ENCODE measurements at places on chromosomes 1 and 21.

DNA sequence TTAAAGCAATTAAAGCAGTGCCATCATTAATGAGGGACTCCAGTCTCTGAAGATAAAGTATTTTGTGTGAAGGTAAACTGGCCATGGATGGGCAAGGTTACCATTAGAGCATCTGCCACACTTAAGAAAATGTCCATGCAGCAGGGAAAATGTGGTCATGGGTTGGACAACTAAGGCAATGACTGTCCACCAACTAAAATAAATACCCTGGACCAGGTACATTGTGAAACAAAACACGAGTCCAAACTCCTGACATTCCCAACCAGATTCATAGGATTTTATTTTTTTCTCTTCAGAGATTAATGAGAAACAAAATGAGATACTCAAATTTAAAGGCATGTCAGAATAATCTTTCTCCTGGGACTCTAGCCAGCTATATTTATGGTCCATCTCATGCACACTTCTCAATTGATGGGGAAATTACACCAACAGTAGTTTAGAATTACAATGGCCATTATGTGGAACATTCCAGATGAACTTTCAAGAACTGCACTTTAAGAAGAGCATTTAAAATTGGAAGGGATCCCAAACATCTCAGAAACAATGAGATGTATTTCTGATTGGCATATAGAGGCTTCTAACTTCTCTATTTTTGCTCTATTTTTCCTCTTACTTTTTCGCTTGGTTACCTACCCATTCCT is 8.1 kb downstream of the GBP7 start:
- no peak for DNase-seq

DNA sequence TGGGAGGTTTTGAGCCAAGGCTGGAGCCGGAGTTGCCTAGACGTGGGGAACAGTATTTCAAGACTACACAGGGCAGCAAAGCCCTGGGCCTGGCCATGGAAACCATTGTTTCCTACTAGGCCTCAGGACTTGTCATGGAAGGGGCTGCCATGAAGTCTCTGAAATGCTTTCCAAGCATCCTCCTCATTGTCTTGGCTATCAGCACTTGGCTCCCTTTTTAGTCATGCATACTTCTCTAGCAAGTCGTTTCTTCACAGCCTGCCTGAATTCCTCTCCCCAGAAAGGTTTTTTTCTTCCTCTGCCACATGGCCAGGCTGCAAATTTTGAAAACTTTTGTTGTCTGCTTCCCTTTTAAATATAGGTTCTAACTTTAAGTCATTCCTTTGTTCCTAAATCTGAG is 406.6 kb upstream of the TMPRSS15 start:
- DNase-seq: no peak

GRCh38 chr1:58859769-58860485 is 76.1 kb upstream of the JUN start:
- DNase-seq: no peak

DNA sequence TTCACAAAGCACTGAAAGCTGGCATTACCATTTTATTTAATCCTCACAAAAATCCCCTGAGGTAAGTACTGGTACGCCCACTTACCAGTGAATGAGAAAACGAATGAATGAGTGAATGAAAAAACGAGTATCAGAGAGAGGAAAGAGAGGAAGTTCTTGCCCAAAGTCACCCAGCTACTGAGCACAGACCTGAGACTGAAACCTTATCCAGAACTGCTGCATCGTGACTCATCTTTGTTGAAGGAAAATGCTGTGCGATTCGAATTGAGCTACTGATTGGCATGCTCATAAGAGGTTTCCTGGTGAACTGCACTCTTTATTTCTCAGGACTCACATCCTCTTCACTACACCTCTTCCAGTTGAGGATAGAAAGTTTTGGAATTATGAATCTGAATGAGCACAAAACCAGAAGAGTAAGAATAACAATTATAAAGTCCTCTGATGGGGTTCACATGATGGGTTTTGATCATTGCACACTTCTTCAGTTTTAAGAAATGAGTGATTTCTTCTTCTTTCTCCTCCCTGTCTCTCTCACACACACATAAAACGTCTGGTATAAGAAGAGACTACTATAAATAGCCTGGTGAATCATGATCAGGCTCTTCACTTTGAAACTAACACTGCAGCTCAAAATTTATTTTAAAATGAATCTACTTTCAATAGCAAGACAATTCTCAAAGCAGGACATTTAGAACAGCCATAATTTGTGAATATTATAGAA is 32.1 kb downstream of the IL12RB2 start:
- peak; percentile 75 for DNase-seq

- DNase-seq: no peak
Observed at GRCh38 chr1:17265950-17266349, 17.1 kb downstream of the PADI3 start.

DNA sequence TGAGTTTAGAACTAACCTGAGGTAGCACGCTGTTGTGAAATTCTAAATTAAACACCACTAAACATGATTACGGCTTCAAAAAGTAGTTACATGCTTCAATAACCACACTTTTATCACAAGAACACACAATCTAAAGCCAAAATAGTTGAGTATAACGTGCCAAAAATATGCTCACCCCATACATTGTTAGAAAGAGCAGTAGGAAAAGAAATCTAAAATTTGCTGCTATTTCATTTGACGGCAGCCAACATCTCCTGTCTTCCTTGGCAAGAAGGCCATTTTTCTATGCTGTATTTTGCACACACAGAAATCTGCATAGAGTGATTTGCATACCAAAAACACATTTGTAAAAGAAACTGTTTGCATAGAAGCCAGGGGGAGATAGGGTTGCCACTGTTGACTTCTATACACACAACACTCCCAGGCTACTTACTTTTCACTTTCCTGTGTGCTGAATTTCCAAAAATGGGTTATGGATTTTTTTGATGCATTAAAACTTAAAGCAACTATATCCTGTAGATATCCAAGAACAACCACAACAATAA is 42.9 kb upstream of the DMRTB1 start:
- DNase-seq: no peak

DNA sequence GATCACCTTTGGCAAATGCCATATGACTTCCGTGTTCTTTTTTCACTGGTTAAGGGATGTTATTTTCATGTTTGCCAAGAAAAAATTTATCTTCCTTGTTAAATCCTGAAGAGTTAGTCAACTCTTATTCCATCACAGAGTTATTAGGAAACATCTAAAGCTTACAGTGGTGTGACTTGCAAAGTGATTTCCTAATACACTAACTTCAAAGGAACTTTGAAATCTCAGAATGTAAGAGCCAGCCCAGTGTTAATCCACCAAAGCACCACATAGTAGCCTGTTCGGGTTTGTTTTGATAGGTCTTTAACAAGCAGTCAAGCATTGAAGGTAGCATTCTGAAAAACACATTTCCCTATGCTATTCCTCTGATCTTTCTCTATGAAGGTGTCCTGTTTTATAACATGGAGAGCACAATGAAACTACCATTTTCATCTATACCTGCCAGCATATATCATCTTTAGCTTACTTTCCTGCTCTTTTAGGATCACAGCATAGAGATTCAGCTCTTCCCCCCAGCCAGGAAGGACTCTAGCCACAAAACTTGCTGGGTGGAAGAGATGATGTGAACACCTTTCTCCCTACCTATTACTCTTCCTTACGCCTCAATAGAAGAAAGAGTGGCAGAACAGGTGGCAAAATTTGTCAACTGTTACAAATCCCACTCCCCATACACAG is 82.4 kb upstream of the MAGI3 start:
- DNase-seq: peak; percentile 26

GRCh38 chr1:151009206-151009587 is 948 bp downstream of the PRUNE1 start:
- DNase-seq: peak; percentile 87

- DNase-seq: peak; percentile 81
Observed at GRCh38 chr1:8439015-8439702, 121.2 kb downstream of the SLC45A1 start.

DNA sequence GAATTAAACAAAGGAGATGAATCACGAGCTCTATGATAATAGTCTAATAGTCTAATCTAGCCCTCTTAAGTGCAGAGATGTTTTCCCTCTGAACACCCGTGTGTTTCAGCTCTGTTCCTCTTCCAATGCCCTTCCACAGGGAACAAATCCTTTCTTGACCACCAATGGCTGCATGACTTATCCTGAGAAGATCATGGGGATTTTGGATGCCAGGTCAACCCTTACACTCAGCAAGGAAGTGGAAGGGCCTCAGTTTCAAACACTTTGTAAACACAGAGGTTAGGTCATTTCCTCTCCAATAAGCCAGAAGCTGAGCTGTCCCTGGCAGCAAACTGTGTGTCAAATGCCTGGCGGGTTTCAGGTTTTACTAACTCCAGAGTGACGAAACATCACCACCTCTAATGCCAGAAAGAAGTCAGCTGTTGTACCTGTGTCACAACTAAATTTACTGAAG is 200.0 kb downstream of the GABPA start:
- DNase-seq: peak; percentile 98

DNA sequence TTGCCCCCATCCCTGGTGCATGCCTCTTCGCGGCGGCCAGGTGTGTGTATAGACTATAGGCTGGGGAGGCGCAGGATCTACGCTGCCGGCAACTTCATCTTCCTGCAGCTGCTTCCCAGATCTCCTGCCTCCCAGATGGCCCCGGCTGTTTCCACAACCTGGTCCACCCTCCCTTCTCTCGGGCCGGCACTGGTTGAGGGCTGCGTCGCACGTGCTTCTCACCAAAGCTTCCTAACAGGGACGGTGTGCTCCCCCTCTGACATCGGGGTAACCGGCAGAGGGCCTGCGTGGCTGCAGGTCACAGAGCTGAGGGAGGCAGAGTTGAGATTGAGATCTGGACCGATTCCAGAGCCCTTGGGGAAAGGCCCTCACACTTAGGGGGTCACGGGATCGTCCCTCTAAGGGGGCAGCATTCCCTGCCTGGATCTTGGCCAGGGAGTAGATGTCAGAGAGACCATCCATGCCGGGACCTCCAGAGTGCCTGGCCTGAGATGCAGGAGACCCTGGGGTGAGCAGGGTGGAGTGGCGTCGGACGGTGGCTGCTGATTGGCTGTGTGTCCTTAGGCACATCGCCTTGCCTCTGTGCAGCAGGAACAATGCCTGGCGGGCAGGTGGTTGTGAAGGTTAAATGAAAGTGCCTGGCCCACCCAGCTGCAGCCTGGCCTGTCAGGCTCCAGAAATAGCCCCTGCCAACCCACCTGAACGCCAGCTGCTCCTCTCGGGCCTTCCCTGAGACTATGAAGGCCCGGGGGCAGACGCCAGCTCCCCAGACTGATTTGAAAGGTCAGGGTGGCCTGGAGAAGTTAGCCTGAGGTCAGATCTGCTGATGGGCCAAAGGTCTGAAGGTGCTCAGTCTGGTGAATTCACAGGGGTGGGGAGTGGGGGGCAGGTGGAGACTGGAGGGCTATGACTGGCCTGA is 6.1 kb upstream of the MASP2 start:
- no peak for DNase-seq

DNA sequence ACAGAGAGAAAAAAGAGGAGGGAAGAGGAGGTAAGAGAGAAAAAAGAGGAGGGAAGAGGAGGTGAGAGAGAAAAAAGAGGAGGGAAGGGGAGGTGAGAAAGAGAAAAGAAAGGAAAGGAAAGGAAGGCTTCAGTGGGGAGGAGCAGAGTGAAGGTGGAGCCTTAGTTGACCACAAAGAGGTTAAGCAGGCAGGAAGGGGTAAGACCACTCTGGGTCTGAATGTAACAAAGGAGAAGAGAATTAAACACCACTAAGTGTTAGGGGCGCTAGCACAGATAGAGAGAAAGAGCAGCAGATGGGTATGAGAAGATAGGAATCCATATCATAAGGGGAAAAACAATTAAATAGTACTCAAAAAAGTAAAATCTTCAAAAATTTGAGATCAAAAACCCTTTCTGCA is 6.6 kb downstream of the PTPN14 start:
- no peak for DNase-seq

- DNase-seq: no peak
Observed at GRCh38 chr1:209838537-209838936, 10.8 kb downstream of the UTP25 start.

GRCh38 chr1:93738075-93738622 is 56.5 kb upstream of the BCAR3 start:
- DNase-seq: peak; percentile 95

DNA sequence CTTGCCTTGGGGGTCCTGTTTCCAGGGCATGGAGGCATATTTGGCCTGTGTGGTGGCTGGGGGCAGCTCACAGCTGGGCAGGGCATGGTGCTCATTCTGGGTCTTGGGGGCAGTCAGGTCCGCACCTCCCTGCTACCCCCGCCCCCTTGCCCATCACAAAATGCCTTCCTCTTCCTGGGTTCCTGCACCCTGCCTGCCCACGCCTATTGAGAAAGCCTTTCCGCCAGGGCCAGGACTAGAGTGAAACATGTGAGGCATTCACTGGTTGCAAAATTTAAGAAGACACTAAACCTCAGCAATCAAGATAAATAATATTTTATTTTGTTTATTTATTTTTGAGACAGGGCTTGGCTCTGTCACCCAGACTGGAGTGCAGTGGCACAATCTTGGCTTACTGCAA is 19.7 kb downstream of the PTAFR start:
- DNase-seq: no peak

DNA sequence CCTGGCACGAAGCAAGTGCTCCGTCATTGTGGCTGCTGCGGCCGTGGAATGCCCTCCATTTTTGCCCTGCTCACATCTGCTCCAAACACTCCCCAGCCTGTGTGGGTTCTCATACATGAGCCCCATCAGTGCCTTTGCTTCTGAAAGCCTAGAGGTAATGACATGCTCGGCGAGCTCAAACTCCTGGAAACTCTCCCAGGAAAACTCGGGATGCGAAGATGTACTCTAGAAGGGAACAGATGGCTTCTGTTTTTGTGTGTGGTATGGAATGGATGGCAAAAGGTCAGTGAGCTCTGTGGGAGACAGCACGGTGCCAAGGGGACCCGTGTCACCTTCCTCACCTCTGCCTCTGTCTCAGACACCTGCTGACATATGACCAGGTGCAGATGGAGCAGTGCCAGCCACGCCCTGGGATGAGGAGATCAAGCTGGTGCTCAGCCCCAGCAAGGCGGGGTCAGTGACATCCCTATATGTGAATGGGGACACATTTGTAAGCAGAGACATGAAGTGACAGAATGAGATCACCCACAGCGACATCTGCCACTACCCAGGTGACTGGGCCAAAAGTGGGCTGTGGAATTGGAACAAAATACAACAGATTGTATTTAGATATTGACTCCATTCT is 84.1 kb upstream of the COX20 start:
- no peak for DNase-seq

DNA sequence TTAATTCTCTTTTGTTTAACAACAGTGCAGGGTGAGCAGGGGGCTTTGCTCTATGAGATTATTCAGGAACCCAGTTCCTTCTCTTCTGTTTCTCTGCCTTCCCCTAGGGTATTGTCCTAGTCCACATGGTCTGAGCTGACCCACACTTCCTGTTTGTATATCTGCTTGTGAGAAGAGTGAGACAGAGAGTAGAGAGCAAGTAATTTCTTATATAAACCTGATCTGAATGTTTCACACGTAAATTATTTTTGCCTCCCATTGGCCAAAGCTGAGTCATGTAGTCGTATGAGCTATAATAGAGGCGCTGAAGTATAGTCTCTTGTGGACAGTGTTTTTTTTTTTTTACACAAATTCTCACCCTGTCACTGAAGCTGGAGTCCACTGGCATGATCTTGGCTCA is 134.2 kb upstream of the SERTAD4 start:
- peak; percentile 13 for DNase-seq

DNA sequence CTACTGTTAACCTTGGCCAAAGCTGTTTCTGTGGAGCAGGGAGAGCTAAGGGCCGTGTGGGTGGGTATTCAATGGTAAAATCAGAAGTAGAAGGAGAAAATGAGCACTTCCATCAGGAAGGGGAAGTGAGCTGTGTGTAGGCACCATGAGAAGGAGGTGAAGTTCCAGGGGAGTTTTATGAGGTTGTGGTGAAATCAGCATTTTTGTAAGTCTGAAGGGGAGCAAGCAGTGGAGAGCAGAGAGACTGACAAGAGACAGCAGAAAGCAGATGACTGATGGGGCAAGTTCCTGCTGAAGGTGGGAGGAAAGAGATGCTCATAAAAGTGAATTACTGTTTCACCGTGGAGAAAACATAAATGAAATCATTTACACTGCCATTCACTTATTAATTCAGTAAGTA is 2.7 kb upstream of the GPR88 start:
- no peak for DNase-seq
